A549 treated with DMSO at 1 μM for 4 hours (cell line): ENCODE measurements at places on chromosomes 12 and 14. TPM values are rescaled to one million over a fixed set of nuclear protein-coding genes. Genes with fewer than 3 reads are reported as not detected.

The KERA gene
- not detected in 5 replicates for total RNA-seq

The ACSM4 gene
- total RNA-seq = not detected in 5 replicates

The DHH gene
- total RNA-seq = 0.02 TPM in 2 of 5 replicates, not detected in the others

The IAPP gene
- total RNA-seq = not detected in 5 replicates
